ENCODE measurements at places on chromosomes 3 and 15. TPM values are rescaled to one million over a fixed set of nuclear protein-coding genes. Genes with fewer than 3 reads are reported as not detected.

The STAC gene
- polyA plus RNA-seq: 0.19 TPM

The NEDD4 gene
- 1.8 TPM for polyA plus RNA-seq

GRCh38 chr3:87350367-87351199 is 74.2 kb upstream of the POU1F1 start:
- DNase-seq: no peak
- H3K4me1 ChIP-seq: no peaks in the 10 kb centered on the region
- H3K27me3 ChIP-seq: no peaks in the 10 kb centered on the region
- H3K27ac ChIP-seq: no peak overlapping the region
- no peaks in the 10 kb centered on the region for H3K36me3 ChIP-seq
- no peak overlapping the region for H3K4me3 ChIP-seq

DNA sequence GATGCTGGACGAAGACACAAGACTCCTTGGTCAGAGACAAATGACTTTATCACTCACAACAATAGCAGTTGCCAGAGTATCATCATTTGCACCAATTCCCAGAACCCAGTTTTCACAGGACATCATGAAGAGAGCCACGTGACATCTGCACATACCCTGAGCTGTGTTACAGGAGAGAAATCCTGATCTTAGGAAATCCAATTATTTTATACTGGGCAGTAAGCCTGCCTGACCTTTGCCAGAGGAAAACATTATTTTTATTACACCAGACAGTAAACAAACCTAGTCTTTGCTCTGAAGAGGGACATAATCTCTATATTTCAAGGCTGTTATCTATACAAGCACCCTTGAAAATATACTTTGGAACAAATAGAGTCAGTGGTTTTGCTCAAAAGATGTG is 77.4 kb downstream of the ZBBX start:
- H3K4me3 ChIP-seq: no peak overlapping the region
- DNase-seq: no peak
- no peaks in the 10 kb centered on the region for H3K4me1 ChIP-seq
- no peaks in the 10 kb centered on the region for H3K36me3 ChIP-seq
- H3K27ac ChIP-seq: no peak overlapping the region
- no peaks in the 10 kb centered on the region for H3K27me3 ChIP-seq

All from heart left ventricle (tissue), 16 donors.